CD4-positive, alpha-beta T cell treated with Interleukin-15 for 1 hour (primary cell): ENCODE measurements at places on chromosomes 7 and 10.

GRCh38 chr10:60722623-60723022, 55.7 kb upstream of the CDK1 start:
- DNase-seq = no peak

- no peak for DNase-seq
Measured at GRCh38 chr10:102473445-102474331, 22.3 kb upstream of the C10orf95 start.

GRCh38 chr7:815284-816216, 16.7 kb upstream of the SUN1 start:
- DNase-seq = no peak

- DNase-seq = no peak
Measured at GRCh38 chr10:22581461-22581860, 132.9 kb downstream of the PIP4K2A start.

DNA sequence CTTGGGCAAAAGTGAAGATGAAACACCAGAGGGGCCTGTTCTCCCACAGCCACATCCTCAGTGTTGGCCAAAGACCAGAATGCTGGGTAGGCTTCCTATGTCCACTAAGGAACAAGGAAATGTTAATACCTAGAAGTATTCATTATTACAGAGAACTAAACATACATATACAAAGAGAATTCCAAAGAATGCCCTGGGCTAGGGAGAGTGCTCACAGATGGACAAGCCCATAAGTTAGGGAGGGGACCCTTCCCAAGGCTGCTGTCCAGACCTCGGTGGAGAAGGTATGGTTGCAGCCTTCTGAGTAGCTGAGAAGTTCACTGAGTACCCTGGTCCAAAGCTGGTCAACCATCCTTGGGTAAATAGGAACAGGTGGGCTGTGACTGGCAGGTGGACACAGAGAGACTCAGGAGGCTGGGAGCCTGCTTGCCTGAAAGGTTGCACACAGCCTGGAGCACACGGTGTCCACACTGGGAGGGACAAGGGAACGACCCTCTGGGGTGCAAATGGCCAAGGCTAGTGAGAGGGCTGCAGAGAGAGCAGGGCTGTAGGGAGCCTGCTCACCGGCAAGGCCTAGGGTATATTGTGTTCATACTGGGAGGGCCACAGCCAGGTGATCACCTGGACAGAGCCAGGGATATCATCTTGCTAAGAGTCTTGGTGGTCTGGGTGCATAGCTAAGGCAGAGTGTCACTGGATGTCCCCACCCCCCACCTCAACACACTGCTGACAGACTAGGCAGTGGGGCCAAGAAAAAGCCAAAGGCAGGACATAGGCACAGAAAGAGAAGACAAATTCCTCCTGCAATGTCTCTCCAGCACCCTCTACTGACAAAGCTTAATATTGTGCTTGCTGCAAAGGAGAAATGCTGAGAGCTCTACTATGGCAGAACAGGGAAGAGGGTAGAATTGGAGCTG, 40.3 kb downstream of the CPVL start:
- DNase-seq = peak; percentile 24

- no peak for DNase-seq
Measured at GRCh38 chr10:58023341-58024073, 244.2 kb downstream of the IPMK start.

DNA sequence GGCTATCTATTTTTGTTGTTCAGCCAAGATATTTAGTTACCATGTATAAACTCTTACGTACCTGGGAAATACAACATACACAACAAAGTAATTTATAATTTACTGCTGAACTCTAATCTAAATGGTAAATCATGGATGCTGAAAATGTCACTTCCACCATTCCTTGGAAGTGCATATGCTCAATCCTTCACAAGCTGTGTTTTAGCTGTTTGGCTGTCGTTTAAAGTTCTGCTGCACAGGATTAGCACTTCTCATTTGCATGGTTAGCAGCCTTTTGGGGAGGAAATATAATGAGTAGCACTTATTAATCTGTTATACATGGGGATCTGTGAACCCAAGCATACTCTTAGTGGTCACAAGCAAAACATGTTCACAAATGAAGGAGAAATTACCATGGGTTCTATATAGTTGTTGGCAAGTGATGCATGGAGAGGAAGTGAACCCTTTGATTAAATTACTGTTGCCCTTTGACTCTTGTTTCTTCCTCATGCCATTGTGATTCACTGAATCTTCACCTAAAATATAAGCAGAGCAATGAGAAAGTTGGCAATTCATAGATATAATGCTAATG, 18.5 kb downstream of the PIK3CG start:
- no peak for DNase-seq

GRCh38 chr10:132027423-132027983, 38.2 kb upstream of the JAKMIP3 start:
- no peak for DNase-seq

- no peak for DNase-seq
Measured at GRCh38 chr7:44216019-44216418, 15.2 kb downstream of the YKT6 start.

DNA sequence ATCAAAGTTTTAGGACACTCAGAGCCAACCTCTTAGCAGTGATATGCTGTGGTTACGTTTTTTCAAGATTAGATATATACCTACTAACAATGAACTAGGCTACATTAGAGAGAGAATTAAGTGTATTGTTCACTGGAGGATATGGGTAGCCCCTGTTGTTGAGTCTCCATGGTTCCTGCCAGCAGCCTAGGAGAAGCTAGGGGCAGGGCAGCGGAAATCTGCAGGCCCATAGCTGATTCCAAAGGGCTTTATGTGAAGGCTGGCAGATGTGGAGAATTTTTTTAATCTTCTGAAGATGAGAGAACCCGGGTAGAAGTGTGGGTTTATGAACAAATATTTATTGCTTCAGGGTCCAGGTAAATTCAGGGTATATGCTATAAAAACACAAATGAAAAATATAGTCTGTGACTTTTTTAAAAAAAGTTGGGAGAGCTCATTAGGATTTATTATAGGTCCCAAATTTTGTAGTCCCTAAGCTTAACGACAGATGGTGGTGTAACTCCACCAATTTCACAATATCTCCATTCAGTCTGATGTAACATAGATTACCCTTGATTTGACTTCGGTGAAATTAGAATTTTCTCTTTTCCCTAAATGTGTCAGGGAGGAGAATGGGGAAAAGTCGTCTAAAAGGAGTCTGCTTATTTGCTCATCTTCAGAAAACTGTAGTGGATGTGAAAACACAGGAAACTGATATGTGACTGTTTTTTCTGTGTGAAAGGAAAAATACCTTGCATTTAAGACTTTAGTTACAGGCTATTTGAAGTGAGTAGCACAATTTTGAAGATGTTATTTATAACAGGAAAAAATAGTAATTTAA, 163.0 kb upstream of the PPP1R3A start:
- DNase-seq = no peak

DNA sequence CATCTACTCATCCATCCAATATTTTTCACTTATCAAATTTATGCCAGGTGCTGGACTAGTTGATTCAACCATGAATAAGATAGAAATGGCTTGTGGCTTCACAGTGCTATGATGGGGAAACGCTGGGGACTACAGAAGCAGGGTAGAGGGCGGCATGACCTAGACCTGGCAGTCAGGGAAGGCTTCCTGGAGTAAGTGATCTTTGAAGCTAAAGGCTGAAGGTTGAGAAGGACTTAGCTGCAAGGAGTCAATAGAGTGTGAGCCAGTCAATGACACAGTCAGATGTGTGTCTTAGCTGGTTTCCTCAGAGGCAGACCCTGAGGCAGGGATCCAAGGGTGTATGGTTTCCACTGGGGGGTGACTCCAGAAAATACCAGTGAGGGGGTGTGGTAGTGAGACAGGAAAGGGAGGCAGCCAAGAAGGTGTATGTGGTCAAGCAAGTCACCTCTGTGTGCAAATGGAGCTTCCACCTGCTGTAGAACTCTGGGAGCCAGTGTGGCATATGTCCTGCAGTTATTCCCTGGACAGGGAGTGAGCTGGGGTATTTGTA, 10.3 kb downstream of the PRF1 start:
- DNase-seq = no peak

DNA sequence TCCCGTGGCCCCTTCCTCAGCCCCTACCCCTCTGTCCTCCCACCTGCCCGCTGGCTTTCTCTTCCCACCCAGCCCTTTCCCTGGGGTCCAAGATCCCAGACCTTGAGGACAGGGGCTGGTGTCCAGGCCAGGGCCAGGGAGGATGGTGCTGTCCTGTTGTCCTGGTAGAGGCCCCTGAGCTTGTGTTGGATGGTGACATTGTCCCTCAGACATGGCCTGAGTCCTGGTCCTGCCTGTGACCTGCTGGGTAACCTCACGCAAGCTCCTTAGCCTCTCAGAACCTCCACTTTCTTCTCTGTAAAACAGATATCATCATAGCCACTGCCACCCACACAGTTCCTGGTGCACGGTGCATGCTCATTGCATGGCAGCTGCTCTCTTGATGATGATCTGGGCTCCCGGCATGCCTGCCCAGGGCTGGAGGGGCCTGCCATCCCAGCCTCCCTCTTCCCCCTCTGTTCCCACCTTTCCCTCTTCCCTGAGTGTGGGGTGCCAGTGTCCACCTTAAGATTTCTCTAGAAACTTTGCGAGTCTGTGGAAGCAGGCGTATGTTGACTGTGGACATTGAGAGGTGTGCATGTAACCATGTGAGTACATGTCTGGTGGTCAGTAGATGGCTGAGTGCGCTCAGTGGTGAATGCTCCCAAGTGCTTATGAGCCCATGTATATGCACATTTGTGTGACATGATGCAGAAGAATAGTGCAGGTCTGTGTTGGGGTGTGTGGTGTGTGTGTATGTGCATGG, 60.4 kb downstream of the NEURL1 start:
- DNase-seq = no peak

GRCh38 chr7:139576179-139576973, 52.9 kb downstream of the CLEC2L start:
- no peak for DNase-seq
